ENCODE measurements at places on chromosomes 11 and 22. TPM values are rescaled to one million over a fixed set of nuclear protein-coding genes. Genes with fewer than 3 reads are reported as not detected.

Gene P4HA3
- total RNA-seq, result not detected

- peaks cover 21% of the 10 kb centered on the region for H3K4me1 ChIP-seq
- no peaks in the 10 kb centered on the region for H3K36me3 ChIP-seq
- no peak overlapping the region for H3K4me3 ChIP-seq
- H3K27ac ChIP-seq, result no peak overlapping the region
- no peak for DNase-seq
Observed at GRCh38 chr11:131483453-131483852, 113.0 kb downstream of the NTM start.

DNA sequence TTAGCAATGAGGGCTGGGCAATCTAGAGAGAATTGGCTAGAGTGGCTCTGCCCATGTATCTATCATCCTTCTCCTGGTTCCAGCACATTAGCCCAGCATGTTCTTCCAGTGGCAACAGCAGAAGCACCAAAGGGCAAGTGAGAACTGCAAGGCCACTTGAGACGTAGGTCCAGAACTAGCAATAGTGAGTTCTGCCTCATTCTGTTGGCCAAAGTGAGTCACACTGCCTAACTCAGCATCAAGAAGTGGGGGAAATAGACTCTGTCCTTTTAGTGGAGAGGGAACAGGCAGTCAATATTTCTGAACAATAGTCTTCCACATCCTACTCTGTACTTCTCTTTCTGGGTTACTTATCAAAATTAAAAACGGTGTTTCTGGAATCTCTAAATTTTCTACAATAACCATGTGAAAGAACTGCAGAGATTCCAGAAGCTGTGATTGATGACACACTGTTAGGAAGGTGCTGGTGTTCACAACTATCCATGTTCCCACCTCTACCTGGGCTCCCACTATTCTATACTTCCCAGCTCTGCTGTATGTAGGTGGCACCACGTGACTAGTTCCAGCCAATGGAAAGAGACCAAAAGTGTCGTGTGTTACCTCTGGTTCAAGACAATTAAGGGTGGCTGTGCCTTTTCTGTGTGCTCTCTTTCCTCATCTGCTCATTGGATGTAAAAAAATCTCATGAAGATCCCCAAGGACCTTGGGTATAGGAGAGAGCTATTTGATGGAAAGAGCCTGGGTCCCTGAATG, 23.4 kb upstream of the GRK3 start:
- DNase-seq, result no peak
- peak overlapping the region; percentile 23 for H3K27ac ChIP-seq

DNA sequence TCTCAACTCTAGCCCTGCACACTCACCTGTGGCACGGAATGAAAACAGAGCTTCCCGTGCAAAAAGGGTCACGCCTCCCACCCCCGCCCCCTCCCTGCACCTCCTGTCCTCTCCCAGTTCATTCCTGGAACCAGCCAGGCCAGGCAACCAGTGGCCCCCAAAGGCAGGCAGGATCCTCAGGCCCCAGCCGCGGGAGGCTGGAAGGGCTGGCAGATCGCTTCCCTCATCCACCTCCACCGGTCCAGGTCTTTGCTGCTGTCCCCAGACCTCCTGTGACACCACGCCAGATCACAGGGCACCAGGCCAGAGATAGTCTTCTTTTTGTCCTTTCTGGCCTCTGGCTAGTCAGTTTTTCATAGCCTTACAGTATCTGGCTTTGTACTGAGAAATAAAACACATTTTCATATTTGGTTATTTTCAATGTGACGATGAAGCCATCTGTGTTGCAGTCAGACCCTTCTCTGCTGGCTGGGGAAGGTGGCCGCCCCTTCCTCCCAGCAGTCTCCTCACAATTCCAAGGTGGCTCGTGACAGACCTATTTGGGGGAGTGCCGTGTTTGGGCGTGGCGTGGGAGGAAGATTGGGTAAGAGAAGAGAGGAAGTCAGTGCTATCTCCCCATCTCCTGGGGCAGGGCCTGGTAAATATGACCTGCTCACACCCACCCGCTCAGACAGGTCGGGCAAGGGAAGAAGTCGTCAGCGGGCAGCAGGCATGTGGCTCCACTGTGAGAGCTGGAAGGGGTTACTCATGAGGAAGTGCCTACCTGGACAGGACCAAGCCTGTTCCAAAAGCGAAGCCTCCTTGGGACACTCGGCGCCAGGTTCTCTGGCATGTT, 9.1 kb downstream of the SSH3 start:
- H3K36me3 ChIP-seq, result no peaks in the 10 kb centered on the region
- no peak for DNase-seq

GRCh38 chr11:45518141-45518832, 147.1 kb downstream of the CHST1 start:
- peak overlapping the region; percentile 9 for H3K27ac ChIP-seq
- no peak overlapping the region for H3K4me3 ChIP-seq
- H3K27me3 ChIP-seq, result peaks cover 4% of the 10 kb centered on the region
- H3K36me3 ChIP-seq, result no peaks in the 10 kb centered on the region
- no peak for DNase-seq
- H3K4me1 ChIP-seq, result no peaks in the 10 kb centered on the region

- no peak overlapping the region for H3K4me3 ChIP-seq
- H3K27ac ChIP-seq, result no peak overlapping the region
- H3K27me3 ChIP-seq, result no peaks in the 10 kb centered on the region
- no peak for DNase-seq
- peaks cover 16% of the 10 kb centered on the region for H3K4me1 ChIP-seq
Observed at GRCh38 chr11:10633261-10633660, 60.3 kb downstream of the IRAG1 start.

- peaks cover 15% of the 10 kb centered on the region for H3K4me1 ChIP-seq
- no peaks in the 10 kb centered on the region for H3K27me3 ChIP-seq
- no peak overlapping the region for H3K27ac ChIP-seq
- no peak overlapping the region for H3K4me3 ChIP-seq
- DNase-seq, result no peak
Observed at GRCh38 chr11:108534274-108534882, 36.2 kb upstream of the POGLUT3 start.

DNA sequence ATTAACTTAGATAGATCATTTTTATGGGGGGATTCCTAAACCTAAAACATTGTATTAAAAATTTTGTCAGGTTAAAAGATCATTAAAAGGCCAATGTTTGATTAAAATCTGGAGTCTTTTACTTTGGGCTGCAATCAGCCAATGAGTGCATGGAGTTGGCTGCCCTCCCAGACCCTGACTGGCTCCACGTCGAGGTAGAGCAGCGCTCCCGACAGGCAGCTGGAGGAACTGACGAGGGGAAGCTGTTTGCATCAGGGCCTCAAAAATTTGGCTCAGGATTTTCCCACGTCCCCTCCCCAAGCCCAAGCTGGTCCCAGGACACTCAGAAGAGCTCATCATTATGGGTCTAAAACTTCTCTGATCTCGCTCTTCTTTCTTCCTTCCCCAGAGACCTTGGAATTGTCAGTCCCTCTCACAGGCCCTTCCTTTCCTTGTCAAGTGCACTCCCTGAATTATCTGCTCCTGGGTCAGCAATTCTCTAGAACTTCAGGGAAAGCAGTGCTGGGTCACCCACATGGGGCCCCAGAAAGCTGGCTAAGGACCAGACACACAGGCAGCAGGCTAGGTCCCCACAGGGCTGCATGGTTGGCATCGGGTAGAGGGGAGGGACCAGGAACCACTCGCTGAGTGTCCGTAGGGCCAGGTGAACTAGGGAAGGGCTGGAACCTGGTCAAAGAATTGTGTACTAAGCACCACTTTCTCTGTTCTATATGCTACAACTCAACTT, 119.6 kb upstream of the IGLL5 start:
- H3K4me3 ChIP-seq, result no peak overlapping the region
- H3K27me3 ChIP-seq, result peaks cover 91% of the 10 kb centered on the region
- no peak for DNase-seq
- H3K36me3 ChIP-seq, result no peaks in the 10 kb centered on the region

DNA sequence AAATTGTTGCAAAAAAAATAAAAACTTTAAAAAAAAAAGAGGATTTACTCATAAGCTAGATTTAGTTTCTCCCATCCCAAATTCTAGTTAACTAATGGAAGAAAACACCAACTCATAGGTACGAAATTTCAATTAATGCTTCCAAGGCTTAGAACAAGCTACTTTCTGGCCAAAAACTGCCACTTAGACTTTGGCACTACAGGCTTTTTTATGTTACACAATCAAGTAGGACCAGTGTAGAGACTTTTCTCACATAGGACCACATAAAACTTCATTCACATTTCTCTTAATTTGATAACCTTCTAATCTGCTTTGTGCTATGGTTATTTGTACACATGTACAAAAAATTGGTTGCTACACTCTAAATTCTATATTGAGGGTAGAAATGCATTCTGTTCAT, 3.1 kb downstream of the ST13 start:
- peak overlapping the region; percentile 31 for H3K27ac ChIP-seq
- H3K36me3 ChIP-seq, result no peaks in the 10 kb centered on the region
- no peak for DNase-seq
- H3K4me1 ChIP-seq, result peaks cover 56% of the 10 kb centered on the region
- peak overlapping the region; percentile 96 for H3K4me3 ChIP-seq
